Stimulated activated CD8-positive, alpha-beta memory T cell treated with anti-CD3 and anti-CD28 coated beads, Interleukin-2, amount 100 ng/mL, for 1 hour (primary cell): ENCODE measurements at places on chromosomes 6 and 20.

DNA sequence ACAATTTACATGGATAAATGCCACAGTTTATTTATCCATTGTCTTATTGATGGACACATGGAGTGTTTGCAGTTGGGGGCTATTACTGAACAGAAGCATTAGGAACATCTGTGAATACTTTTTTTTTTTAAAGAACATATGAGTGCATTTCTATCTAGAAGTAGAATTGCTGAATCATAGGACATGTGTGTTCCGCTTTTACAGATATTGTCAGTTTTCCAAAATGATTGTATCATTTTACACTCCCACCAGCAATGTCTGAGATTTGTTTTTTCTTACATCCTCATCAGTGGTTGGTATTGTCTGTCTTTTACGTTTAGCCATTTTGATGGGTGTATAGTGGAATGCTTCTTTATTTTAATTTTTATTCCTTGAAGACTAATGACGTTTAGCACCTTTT is 42.0 kb upstream of the ASIP start:
- no peak for DNase-seq

DNA sequence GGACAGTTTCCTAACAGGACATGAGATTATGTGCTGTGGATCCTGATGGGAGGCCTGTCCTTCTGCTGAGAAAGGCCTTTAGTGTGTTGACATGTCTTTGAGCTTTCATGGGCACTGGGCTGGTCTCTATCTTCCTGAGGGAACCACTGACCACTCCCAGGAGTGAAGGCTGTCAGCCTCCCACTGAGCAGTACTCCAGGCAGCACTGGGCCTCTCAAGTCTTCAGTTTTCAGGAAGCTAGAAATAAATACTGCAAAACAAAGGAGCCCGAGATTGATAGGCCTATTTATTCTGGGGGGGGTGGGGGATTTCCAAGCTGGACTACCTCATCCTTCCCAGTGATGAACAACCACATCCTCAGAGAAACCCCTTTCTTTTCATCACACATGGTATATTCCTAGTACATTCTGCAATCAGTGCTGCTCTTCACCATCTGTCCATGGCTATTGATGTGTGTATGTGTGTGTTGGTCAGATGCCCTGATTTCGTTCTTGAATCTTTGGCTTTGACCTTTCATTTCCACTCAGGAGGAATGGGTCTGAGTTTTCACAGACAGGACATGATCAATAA is 180.9 kb upstream of the SPTLC3 start:
- no peak for DNase-seq

- no peak for DNase-seq
Measured at GRCh38 chr6:42450477-42451332, 1.0 kb downstream of the TRERF1 start.

- DNase-seq, result no peak
Measured at GRCh38 chr6:57224769-57225515, 2.8 kb upstream of the RAB23 start.

DNA sequence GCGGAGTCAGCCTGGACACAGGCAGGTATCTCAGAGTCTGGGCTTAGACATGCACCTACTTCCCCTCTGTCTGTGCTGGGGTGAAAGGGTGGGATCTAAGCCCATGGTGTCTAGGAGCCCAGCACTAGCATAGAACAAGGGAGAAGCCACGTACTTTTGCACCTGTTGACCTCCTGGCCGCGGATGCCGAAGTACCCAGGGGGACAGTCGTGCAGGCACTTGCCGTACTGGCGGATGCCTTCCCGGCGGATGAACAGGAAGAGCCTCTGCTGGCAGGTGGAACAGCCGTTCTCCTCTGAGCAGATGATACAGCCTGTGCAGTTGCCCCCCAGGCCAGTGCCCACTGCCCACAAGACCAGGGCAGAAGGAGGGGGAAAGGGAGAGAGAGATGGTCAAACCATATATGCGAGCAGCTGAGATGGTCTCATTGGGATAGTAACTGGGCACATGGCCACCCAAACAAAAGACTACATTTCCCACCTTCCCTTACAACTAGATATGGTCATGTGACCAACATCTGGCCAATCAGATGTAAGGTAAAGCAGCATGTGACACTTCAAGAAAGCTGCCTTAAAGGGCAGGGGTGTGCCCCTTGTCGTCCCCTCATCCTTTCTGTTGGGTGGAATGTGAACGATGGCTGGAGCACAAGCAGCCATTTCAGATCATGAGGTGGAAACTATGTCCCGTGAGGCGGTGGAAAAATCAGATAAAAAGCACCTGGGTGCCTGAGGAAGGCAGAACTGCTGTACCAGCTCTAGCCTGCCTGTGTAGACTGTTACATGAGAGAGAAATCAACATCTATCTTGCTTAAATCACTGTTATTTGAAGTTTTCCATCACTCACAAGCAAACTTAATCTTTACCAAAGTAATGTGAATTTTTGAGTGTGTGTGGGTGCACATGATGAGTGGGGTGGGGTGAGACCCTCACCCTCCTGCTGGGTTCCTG is 34.0 kb downstream of the RSPO4 start:
- DNase-seq, result no peak

- DNase-seq, result no peak
Measured at GRCh38 chr20:53708129-53708968, 114.7 kb upstream of the ZNF217 start.

DNA sequence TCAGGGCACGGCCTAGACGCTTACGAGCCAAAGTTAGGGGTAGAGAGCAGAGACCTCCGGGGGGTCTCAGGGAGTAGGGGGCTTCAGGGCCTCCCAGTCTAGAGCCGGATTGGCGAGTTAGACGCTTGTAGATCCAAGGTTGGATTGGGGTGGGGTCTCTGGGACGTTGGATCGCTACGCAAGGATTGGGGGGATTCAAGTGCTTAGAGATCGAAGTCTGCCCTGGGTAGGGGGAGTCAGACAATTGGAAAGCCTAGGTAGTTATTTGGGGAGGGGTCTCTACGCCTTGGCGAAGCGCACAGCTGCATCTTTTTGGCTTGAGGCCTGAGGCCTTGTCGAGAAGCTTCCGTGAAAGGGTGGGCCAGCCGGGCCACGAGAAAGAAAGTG is 469 bp downstream of the STX16 start:
- DNase-seq, result no peak

DNA sequence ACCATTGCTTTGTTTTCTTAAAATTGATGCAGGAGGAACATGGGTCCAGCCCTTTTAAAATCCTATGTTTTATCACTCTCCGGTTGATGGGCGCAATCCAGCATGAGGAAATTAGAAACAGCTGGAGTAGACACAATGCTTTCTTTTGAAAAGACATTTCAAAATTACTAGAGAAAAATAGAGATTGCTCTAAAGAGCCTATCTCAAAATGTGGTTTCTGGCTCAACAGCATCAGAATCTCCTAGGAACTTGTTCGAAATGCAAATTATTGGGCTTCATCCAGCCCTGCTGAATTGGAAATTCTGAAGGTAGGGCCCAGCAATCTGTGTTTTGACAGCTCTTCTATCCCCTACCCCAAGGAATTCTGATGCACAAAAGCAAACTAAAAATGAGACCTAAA is 190.8 kb upstream of the BMP2 start:
- DNase-seq, result no peak

- DNase-seq, result no peak
Measured at GRCh38 chr6:45584127-45584526, 206.4 kb upstream of the SUPT3H start.

GRCh38 chr6:85747666-85748065 is 105.0 kb upstream of the SYNCRIP start:
- no peak for DNase-seq

- no peak for DNase-seq
Measured at GRCh38 chr20:57728762-57729161, 18.9 kb upstream of the PMEPA1 start.

GRCh38 chr6:105824732-105825131 is 261.4 kb upstream of the PRDM1 start:
- no peak for DNase-seq

DNA sequence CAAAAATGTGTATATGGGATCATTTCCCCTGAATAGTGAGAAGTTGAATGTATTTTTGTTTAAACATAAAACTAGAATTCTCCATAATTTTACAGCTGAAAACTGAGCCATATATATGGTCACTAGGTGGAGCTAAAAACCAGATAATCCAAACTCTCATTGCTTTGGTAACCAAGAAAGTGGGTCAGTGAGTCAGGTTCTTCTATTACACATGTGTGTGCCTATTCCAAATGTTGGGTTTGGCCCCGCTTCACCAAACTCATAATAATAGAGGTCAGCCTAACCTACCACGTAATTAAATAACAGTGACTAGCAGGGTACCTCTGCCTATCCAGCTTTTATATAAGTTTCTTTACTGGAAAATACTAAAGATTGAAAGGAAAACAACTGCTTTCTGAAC is 19.3 kb upstream of the RNGTT start:
- no peak for DNase-seq

DNA sequence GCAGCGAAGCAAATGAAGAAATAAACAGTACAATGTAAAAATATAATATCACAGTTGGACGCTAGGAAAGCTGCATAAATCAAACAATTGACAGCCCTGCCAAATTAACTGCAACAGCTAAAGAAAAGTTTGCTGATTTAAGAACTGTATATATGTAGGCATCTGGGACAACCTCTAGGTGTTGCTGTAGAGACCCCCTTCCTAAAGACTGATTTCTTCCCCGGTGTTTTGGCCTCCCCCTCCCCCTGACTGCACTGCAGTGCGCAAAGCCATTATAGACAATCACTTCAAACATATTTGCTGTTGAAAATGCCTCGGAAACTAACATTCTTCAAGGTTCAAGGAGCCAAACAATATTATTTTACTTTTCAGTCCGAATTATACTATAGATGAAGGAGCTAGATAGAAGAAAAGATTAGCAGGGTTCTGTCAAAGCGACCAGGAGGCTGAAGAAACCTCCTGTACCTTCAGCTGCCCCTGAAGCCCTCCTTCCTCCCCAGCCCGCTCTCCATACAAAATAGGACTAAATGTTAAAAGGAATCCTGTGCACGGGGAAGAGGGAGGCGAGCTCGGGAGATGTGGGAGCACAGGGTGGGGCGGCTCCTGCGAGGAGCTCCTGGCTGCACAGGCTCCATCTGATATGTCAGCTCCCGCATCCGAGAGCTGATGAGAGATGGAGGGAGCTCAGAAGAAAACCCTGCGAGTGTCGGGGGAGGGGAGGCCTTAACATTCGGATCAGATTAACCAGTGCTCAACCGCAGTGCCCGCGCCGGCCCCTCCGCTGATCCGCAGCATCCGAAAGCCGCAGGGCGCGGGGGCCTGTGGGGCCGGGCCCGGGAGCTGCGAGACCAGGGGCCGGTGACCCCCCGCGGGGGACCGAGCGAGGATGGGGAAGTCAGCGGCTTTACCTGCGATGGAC is 822 bp downstream of the ELOVL4 start:
- no peak for DNase-seq

GRCh38 chr6:160137130-160137988 is 15.7 kb downstream of the SLC22A1 start:
- no peak for DNase-seq

DNA sequence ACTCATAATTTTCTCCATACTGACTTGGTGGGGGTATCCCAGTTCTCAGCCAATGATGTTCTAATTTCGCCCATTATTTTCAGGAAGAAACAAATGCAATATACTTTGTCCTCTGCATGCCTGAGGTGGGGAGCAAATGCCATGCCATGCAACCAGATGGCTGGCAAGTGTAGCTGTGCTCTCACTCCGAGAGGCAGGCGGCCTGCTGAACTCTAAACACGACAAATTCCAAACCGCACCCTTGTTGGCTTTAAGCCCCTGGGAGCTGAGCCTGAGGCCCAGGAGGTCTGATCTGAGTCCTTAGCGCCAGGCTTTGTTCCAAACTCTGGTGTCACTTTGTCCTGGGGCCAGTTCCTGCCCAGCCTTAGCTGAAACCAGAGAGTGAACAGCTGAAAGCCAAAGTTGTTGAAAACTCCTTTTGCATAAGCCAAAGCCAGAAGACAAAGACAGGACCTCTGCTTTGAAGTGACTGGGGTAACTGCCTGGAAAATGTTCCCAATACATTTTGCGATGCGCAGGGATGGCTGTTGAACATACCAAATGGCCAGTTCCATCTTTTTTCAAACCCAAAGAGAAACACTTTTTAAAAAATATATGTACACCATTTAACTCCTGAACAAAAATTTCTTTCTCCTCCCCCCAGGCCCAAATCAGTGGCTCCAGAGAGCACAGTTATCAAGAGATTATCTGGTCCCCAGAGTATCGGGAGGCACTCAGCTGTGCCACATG is 46.2 kb downstream of the TTI1 start:
- no peak for DNase-seq

GRCh38 chr20:48975955-48976354 is 54.4 kb downstream of the ARFGEF2 start:
- DNase-seq, result no peak

- DNase-seq, result no peak
Measured at GRCh38 chr6:109498052-109498451, 15.0 kb upstream of the ZBTB24 start.

DNA sequence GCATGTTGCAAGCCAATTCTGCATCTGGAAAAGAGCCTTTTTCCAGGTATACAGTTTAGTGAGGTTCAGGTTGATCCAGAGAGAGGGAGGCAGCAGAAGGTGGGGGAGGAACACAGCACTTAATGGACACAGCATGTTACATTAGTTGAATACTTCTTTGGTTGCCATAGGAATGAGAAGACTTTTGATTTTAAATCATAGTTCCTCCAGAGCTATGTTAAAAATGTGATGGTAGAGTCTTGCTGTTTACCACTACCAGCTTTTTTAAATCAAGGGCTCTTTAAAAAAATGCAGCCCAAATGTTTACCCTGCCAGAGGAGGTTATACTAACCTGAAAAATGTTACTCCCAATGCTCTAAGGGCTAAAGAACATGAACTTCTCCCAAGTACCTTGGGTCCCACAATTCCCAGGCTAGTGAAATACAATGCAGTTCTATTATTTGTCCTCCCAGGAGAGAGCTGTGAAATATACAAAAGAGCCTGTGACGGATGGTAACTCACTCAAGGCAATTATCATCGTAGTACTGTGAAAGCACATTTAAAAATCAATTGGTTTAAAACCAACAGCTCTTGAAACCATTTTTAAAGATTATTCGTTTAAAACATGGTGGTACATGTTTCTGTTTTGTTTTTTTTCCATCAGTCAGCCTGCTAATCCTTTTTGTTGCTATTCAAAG is 6.9 kb upstream of the PHACTR1 start:
- DNase-seq, result no peak

DNA sequence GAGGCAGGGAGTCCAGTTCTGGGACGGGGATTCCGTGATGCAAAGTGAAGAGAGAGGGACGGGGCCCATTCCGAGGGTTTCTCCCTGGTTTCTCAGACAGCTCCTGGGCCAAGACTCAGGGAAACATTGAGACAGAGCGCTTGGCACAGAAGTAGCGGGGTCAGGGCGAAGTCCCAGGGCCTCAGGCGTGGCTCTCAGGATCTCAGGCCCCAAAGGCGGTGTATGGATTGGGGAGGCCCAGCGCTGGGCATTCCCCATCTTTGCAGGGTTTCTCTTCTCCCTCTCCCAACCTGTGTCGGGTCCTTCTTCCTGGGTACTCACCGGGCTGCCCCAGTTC is 35.9 kb upstream of the HLA-G start:
- DNase-seq, result no peak

DNA sequence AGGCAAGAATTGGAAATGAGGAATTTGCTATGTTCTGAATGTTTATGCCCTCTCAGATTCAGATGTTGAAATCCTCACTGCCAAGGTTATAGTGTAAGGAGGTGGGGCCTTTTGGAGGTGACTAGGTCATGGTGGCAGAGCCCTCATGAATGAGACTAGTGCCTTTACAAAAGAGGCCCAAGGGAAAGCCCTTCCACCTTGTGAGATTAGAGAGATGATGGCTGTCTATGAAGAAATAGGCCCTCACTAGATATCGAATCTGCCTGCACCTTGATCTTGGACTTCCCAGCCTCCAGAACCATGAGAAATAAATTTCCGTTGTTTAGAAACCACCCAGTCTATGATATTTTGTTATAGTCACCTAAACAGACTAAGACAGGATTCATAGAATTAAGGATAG is 10.4 kb downstream of the ASIP start:
- no peak for DNase-seq

- no peak for DNase-seq
Measured at GRCh38 chr6:89144354-89144906, 1.4 kb upstream of the PM20D2 start.
